HT-29 (cell line): ENCODE measurements at places on chromosomes 2 and 18.

DNA sequence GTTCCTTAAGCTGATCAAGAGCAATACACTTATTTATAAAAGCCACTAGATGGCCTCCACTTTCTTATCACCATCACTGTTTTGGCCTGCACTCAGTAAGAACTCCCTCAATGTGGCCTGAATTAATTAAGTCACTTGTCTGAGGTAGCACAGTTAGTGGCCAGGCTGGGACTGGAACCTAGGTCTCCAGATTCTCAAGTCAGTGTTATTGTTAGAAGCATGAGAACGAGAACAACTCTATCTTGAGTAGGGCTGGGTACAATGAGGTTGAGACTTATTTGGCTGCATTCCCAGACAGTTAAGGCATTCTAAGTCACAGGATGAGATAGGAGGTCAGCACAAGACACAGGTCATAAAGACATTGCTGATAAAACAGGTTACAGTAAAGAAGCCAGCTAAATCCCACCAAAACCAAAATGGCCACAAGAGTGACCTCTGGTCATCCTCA lies 115.8 kb downstream of the SS18 start:
- DNase-seq = peak; percentile 2

DNA sequence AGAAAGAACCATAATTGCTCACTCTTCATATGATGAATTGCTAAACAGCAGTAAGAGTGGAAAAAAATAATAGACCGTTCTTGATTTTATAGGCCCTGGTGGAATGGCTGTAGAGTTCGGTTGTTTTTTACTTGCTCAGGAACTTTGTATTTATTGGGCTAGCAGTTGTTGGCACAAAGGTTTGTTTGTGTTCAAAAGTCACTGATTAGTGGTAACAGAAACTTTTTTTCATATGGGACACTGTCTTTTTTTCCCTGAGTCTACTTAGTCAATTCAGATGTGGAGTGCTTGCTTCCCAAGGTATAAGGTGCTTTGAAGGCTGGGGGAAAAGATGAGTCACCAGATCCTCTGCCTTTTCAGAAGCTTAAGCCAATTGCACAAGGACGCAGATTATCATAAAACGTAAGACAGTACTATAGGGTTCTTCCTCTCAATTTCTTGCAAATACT lies 25.8 kb downstream of the PHLPP1 start:
- peak; percentile 56 for DNase-seq

DNA sequence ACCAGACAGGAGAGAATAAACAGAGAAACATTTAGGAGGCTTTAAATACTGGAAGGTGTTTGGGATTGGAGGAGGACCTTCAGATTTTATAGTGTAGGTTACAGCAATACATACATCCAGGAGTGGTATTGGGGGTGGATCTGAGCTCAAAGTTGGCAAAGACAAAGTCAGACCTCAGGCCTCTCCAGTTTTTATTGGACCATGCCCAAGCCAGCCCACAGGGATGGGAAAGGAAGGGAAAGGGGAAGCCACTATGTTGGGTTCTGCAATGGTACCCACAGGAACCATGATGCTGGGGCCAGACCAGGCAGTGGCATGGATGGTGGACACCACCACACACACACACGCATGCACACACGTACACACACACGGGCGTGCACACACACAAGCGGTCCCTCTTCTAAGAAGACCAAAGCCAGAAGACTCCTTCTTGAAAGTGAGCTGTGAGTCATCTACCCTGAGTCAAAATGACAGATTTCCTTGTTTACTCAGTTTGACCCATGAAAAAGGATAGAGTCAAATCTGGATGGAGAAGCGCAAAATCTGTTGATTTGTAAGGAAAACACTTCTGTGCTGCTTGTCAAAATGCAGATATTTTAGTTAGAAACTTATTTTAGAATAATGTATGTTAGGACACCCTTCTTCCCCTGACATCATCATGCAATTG lies 87.9 kb downstream of the TRABD2A start:
- no peak for DNase-seq

DNA sequence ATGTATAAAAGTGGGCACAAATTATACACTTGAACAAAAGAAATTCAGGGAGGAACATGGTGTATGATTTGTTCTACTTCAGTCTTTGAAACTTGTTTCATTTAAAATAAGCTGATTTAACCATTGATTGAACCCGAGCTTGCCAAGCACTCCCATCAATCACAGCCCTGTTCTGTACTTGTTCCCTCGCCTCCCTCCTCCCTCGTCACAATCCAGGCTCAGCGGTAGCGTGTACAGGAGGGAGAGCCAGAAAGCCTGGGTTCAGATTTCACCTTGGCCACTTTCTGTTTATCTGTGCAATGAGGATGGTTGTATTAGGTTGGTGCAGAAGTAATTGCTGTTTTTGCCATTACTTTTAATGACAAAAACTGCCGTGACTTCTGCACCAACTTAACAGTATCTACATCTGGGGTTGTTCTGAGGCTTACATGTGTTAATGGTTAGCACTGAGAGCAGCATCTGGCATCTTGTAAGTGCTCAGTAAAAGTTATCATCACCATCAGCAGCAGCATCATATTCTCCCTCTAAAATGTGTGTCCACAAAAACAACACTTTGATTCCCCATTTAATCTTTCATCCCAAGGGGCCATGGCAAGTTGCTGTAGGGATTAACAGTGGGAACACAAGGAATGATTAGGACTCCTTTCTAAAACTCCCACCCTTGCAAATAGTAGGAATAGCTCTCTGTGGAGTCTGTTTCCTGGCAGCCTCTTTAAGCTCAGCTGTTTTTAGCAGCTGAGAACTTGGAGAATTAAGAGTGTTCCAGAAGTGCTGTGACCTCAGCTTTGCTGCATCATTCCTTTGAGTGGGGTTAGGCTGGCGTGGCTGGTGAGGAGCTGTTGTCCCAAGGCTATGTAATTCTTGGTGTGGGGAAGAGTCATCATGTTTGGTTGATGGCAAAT lies 4.7 kb downstream of the DPYSL5 start:
- no peak for DNase-seq

GRCh38 chr2:239991689-239992314 lies 33.3 kb downstream of the NDUFA10 start:
- peak; percentile 63 for DNase-seq

- DNase-seq = no peak
These were observed 21.6 kb upstream of the SP3 start for GRCh38 chr2:173986805-173987204.

DNA sequence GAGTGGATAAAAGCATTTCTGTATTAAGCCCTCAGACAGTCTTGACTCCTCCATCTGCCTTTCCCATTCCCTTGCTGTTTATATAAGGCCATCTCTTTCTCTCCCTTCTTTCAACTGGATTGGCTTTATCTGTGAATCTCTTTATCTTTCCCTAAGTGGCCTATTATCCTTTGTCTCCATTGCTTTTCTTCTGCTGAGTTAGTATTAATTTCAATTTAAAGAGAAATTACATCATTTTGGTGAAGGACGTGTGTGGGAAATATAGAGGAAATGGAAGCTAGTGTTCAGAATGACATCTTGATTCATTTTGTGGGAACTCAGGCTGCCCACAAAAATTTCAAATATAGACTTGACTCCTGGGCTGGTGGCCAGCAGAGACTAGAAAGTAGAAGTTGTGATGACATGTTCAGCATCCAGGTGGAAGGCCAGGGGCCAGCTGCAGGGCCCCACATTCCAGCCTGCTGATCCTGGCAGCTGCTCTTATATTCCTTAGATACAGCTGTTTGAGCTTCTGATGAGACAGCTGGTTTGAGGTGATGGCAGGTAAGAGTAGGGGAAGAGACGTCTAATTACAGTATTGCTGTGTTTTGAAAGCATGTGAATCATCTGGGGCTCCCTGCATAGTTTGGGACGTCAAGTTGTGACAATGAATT lies 52.3 kb downstream of the DIS3L2 start:
- peak; percentile 7 for DNase-seq

DNA sequence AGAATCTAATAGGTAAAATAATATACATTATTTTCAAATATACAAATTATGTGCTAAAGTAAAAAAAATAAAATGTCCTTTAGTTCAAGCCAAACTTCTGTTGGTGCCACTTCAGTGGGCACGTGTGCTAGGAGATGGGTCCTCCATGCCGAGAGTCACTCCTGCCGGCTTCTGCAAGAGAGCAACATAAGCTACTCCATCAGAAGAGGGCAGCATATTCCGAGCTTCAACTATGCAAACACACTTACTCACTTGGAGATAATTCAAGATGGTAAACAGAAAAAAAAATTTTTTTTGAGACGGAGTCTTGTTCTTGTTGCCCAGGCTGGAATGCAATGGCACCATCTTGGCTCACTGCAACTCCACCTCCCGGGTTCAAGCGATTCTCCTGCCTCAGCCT lies 24.4 kb downstream of the CNOT11 start:
- DNase-seq = peak; percentile 33

DNA sequence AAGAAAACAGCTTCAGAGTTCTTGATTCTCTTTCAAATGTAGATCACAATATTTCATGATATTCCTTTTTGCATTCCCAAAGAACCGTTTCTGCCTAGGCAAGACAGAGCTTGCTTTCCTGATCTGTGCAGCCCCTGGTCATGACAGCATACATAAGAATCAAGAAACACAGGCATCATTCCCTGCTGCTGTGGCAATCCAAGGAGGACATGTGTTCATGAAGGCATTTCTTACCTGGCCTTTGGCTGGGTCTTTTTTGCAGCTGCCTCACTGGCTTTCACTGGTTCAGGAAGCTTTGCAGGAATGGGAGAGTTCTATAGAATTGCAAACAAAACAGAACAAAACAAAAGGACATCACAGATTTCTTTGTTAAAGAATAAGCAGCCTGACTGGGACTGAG lies 87.6 kb upstream of the NFU1 start:
- DNase-seq = no peak

DNA sequence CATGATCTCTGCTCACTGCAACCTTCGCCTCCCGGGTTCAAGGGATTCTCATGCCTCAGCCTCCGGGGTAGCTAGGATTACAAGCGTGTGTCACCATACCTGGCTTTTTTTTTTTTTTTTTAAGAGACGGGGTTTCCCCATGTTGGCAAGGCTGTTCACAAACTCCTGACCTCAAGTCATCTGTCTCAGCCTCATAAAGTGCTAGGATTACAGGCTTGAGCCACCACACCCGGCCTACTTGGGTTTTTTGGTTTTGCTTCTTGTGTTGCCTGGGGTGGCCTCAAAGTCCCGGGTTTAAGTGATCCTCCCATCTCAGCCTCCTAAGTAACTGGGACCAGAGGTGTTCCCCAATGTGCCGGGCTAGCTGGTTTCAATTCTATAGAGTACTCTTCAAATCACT lies 64.6 kb downstream of the NAPG start:
- DNase-seq = no peak

DNA sequence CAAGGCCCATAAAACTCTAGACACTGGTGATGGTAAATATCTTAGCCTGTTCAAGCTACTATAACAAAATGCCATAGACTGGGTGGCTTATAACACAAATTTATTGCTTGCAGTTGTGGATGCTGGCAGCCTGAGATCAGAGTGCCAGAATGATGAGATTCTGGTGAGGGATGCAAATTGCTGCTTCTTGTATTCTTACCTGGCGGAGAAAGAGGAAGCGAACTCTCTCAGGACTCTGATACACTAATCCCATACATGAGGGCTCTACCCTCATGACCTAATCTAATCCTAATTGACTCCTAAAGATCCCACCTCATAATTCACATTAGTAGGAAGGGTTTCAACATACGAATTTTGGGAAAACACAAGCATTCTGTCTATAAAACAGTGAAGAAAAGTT lies 4.6 kb upstream of the IER3IP1 start:
- no peak for DNase-seq

DNA sequence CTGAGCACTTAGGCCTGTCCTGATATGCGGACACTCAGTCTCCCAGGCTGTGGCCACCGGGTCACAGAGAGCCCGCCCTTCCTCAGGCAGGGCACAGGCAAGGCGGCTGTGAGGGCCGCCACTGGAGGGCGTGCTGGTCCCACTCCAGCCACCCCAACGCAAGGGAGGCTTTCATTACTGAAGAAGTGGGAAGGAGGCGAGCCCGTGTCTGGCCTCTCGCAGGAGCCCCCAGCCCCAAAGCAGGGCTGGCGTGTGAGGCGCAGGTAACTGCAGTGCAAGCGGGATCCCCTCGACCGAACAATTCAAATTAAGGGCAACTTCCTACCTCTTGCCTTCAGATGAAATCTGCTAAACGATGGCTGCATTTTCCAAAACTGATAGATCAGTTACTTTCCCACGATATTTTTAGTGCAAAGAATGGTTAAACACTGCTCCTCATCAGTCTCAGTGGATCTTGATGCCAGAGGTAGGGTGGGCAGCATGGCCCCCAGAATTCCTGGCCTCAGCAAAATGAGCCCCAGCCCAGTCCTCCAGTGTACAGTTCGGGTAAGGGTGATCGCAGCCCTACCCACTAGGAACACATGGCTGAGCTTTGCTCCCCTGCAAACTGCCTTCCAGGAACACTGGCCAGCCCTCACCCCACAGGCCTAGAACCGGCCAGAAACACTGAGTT lies 97.2 kb downstream of the SEPTIN10 start:
- peak; percentile 88 for DNase-seq

DNA sequence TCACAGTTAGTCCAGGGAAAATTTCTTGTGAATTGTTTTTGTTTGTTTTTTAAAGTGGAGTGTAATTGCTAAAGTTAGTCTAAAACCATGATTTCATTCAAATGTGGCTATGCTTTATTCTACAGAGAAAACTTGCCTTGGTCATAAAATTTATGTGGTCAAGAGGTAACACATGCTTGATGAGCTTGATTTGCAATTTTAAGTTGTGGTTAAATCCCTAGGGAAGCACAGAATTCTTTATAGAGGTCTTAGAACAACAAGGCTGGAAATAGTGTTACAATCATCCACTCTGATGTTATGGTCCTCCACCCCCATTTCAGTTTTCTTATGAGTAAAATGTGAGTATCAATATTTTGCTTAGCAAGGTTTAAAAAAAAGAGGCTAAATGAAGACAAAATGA lies 359.6 kb downstream of the NRXN1 start:
- no peak for DNase-seq

GRCh38 chr2:120765678-120766469 lies 30.2 kb downstream of the GLI2 start:
- DNase-seq = no peak

DNA sequence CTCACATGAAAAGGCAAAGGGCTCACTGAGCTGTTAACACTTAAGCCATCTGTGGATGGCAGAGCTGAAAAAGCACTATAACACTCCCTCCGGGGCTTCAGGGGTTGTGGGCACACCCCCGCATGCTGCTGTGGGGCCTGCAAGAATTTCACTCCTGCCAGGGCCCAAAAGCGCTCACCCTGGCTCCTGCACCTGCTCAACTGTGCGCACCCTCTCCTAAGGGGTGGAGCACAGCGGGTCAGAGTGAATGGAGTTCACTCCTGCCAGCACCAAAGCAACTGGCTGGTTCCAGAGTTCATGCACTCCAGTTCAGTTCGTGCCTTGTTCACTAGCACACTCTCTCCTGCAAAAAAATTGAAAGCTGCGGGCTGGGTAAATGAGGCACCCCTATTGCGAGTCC lies 814.2 kb upstream of the SLC39A10 start:
- no peak for DNase-seq

- no peak for DNase-seq
These were observed 29.6 kb downstream of the NEMP2 start for GRCh38 chr2:190504912-190505311.

GRCh38 chr2:66466433-66466832 lies 31.5 kb downstream of the MEIS1 start:
- DNase-seq = no peak

GRCh38 chr2:198289811-198290210 lies 485.4 kb downstream of the PLCL1 start:
- no peak for DNase-seq
